ENCODE measurements at places on chromosomes 5 and 9.

DNA sequence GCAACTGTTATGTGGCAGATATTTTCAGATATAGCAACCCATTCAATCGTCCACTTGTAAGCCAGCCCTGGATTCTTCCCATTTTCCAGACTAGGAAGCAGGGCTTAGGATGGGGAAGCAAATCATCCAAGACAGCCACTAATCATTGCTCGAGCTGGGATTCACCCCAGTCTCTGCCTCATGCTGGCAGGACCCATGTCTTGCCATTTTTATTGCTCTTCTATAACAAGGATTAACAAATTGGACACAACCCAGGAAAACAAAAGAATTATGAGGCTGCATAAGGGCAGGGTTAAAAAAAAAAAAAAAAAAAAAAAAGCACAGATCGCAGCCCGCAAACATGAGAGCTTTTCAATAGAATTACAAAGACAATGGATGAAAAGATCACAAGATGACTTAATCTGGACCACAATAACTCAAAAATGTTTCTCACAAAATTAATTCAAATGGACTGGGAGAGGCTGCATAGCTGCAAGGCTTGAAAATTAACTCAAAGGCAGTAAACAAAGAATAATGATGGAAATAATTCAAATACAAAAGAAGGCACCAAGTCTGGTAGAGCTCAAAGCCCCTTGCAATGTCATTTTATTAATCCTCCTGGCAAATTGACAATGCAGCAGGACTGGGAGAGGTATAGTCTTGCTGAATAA, 40.7 kb downstream of the ASTN2 start:
- no peak for DNase-seq

- DNase-seq = no peak
These were observed 567.9 kb upstream of the DAB2 start for GRCh38 chr5:39992617-39993202.

DNA sequence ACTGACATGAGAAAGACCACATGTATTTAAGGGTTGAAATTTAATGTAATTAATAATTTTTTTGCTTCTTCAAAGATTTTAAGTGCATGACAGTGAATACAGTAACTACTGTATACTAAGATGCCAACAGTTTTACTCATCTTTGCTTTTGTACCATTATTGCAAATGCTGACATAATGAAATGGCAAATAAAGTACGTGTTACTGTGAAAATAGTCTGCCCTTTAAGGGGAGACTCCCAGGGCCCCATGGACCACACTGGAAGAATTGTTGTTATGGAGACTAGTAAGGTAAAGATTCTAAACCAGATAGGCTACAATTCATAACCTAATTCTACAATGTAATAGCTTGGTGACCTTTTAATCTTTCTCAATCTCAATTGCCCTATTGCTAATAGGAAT, 84.7 kb downstream of the NR3C1 start:
- DNase-seq = no peak

DNA sequence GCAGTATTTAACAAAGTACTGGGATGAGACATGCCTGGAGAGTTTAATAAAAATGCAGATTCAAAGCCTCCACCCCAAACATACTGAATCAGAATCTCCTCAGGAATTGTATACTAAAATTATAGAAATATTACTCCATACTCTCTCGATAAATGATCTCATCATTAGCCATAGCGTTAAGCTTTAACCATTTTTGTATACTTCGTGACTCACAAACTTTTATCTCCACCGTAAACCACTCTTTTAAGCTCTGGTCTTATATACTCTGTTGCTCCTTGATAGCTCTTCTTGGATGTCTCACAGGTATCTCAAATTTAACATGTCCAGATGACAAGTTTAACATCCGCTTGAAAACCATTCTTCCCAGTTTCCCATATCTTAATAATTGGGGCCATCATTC, 327.8 kb downstream of the ADGRV1 start:
- no peak for DNase-seq

DNA sequence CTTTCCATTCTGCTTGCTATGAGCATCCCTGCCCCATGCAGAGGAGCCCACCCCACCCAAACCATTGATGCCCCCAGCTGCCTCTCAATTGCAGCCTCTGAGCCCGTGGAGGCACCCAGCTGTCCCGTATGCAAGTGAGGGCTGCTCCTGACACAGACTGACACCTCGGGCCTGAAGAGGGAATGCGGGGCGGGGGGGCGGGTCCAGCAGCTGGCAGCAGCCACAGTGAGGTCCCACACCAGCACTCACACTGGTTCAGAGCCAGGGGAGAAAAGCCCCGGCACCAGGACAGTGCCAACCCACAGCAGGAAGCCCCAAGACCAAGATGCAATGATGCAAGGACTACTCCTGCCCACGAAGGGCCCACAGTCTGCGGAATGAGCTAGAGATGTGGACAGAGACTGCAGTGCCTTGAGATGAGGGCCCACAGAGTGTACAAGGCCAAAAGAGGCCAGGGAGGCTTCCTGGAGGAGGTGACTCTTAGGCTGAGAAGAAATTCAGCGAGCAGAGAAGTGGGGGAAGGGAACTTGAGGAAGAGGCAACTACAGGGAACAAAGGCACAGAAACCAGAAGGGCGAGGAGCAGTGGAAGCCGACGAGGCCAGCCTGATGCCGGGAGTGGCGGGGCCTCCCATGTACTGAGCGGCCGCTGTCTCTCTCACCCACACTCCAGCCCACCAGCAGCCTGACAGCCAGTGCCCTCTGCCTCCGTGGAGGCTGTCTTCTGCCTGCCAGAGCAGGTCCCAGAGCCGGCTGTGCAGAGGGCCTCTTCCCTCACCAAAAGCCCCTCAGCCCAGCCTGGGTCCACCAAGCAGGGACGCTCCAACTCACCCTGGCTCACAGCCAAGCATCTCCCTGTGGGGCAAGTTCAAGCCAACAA, 9.2 kb downstream of the EEIG1 start:
- peak; percentile 66 for DNase-seq

GRCh38 chr5:1204693-1205242, 3.4 kb downstream of the SLC6A19 start:
- peak; percentile 47 for DNase-seq

DNA sequence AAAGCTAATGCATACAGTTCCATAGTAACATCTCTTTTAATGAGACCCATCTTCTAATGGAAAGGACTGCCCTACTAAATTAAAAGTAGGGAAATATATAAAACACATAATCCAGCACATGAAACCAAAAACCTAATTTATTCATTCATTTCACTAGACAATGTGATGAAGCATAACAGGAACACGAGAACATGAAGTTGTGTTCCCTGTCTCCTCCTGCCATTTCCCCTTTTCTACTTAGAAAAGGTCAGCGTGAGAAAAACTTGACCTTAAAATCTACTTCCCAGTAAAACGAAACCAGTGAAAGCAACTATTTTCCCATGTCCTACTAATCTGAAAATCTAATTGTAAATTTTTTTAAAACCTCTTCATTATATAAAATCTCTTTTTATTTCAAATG, 847.5 kb downstream of the TLE1 start:
- no peak for DNase-seq

DNA sequence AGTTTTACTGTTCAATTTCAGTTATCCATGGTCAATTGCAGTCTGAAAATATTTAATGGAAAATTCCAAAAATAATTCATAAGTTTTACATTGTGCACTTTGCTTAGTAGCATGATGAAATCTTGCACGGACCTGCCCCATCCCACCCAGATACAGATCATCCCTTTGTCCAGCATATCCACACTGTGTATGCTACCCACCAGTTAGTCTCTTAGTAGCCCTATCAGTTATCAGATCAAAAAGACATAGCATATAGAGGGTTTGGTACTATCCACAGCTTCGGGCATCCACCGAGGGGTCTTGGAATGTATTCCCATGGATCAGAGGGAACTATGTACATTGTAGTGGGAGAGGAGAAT, 97.7 kb downstream of the SLC44A1 start:
- DNase-seq = no peak

- DNase-seq = no peak
These were observed 6.4 kb downstream of the TLX3 start for GRCh38 chr5:171315386-171315891.

GRCh38 chr9:107635803-107636174, 146.2 kb upstream of the KLF4 start:
- no peak for DNase-seq

- DNase-seq = no peak
These were observed 16.9 kb downstream of the CRB2 start for GRCh38 chr9:123372766-123373446.

- DNase-seq = peak; percentile 46
These were observed at the start of gene VAV2 for GRCh38 chr9:133991964-133992779. Gene VAV2 (minus strand): TSS chr9:133992324. CDS start chr9:133992278, 46 bp downstream.

GRCh38 chr9:98830554-98830953, 23.1 kb downstream of the GALNT12 start:
- no peak for DNase-seq

GRCh38 chr9:75601280-75601679, 289.2 kb upstream of the PCSK5 start:
- DNase-seq = no peak

DNA sequence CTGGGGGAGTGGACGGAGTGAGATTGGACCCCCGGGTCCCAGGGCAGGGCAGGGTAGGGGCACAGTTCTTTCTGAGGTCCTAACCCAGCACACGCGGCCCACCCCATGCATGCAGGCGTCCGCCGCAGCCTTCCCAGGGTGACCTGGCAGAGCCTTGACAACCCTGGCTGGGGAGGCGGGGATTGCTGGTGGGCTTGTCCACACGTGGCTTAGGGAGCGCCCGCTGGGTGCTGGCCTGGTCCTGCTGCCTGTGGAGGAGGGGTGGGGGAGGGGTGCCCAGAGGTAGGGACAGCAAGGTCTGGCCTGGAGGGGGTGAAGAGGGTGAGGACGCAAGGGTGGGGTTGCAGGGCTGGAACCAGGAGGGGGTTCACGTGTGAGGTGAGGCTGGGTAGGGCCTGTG, 6.0 kb downstream of the RXRA start:
- no peak for DNase-seq

GRCh38 chr5:170270293-170271069, 27.1 kb downstream of the LCP2 start:
- no peak for DNase-seq

DNA sequence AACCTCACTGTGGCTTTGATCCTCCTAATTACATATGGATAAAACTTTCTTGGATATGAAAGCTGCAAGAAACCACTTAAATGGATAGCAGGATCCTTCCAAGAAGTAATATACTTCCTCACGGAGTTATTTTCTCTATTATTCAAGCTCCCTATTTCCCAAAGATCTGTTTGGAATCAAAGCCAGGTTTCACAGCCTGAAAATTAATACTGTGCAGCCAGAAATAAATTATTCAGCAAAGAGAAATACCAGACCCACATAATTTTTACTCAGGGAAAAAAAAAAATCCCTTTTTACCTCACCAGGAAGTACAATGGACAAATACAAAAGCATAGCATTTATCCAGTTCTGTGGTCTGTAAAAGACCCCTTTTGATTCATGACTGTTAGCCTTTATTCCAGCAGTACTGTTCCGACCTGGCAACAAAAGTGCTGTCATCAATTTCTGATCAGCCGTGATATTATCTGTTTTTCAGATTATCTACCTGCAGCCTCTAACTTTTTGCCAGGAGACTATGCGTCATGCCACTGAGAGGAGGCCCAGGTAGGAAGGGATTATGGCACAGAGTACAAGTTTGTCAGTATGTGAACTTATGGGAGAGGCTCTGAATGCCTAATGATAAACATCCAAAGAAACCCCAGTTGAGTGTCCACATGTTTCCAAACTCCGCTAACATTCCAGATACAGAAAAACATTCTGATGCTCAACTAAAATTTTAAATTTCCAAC, 57.0 kb downstream of the FBN2 start:
- no peak for DNase-seq

DNA sequence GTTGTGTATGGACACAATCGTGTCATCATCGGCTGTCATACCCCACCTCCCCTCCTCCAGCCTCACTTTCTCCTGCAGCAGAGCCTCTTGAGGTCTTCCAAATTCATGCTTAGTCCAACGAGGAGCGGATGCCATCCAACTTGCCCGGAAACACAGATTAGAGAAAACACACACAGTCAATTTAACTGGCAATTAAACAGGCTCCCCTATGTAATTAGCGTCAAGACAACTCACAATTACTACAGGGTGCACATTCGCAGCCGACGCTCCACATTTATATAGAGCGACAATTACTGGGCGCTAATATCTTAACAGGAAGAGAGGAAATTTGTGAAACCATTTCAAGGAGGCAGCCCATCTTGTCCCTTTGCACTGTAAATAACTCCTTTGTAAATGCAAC, 86.0 kb upstream of the ZNF618 start:
- DNase-seq = no peak

- DNase-seq = no peak
These were observed 95.8 kb upstream of the ADAMTS16 start for GRCh38 chr5:5044247-5044840.

GRCh38 chr5:82349652-82350051, 71.5 kb upstream of the RPS23 start:
- DNase-seq = no peak

- DNase-seq = no peak
These were observed 71.3 kb upstream of the RAPGEF6 start for GRCh38 chr5:131706281-131706680.

DNA sequence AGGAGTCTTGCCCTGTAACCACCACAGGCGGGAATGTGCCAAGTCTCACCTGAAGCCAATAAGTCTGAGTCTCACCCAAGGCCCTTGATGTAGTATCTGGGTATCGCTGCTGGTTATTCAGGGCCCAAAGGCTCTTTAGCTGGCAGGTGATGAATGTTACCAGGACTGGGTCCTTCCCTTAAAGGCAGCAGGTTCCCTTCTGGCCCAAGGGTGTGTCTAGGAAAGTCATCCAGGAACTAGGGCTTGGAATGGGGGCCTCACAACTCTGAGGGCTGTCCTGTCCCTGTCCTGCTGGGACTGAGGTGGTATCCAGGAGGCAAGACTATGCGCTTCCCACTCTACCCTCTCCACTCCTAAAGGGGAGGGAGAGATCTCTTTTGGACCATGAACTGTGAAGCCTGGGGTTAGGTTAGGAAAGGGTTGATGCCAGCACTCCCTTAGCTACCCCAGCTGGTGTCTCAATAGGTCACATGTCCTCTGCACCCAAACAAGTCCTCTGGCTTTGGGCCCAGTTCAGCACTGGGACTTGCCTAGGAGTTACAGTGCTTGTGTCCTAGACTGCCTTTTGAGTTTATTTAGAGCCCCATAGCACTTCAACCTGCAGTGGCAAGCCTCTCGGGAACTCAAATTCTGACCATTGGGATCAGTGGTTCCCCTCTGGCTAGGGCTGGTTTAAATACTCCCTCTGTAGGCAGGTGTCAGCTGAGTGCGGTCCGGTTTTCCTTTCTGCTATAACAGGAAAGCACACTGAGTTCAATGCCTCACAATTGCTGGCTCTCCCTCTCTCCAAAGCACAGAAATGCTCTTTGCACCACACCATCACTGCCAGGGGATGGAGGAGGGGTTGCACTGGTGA, 22.5 kb upstream of the RANBP3L start:
- DNase-seq = no peak

DNA sequence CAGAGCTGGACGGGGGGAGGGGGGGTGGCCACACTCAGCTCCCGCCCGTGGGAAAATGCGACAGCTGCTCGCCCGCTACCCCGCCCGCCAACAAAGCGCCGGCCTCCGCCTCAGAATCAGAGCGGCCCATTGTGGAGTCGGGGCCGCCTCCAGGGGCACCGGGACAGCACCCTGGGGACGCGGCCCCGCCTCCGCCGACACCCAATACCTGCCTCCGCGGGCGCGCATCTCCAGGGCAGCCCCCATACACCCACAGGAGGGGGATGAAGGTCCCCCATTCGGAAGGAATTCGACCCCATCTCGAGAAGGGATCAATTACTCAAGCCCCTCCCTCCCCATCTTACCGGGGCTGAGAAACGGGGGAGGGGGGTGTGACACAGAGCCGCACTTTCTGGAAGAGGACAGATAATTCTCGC, 1.3 kb downstream of the NOTCH1 start:
- DNase-seq = peak; percentile 63

GRCh38 chr9:120396418-120396817, 183.5 kb downstream of the CDK5RAP2 start:
- DNase-seq = no peak

GRCh38 chr5:33457817-33458216, 17.1 kb downstream of the TARS1 start:
- no peak for DNase-seq

All from NCI-H2171 (cell line).